ENCODE measurements at places on chromosomes 3 and 15.

GRCh38 chr15:41930221-41930866 lies 36.5 kb upstream of the SPTBN5 start:
- DNase-seq, result no peak

DNA sequence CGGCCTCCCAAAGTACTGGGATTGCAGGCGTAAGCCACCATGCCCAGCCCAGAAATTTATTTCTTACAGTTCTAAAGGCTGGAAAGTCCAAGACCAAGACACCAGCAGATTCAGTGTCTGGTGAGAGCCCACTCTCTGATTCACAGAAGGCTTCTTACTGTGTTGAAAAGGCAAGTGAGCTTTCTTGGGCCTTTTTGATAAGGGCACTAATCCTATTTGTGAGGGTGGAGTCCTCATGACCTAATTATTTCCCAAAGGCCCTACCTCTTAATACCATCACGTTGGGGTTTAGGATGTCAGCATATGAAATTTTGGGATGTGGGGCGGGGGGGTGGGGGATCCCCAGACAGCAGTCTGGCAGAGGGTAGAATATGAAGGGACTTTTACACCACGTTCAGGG lies 47.5 kb upstream of the MEX3B start:
- DNase-seq, result no peak

DNA sequence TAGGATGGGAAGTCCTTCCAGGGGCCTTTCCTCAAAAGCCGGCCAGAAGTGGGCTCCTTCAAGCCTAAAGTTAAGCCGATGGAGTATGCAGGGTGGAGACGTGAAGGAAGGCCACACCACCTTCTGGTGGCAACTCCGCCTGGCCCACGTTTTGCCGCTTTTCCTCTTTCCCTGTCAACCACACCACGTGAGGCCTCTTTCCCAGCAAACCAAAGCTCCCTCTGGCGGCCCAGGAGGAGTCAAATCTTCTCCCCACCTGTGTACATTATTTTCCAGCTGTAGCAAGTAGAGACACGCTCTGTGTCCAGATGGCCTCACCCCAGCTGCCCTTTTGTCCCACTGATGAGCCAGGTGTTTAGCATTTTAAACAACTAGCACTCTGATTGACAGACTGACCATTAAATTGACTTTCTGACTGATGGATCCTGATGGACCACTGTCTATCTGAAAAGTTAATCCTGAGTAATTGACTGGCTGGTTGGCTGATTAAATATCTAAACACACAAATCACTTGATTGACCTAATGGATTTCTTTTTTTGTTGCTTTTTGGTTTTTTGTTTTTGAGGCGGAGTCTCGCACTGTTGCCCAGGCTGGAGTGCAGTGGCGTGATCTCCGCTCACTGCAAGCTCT lies 59.6 kb upstream of the ZBTB38 start:
- no peak for DNase-seq

- DNase-seq, result no peak
Measured at GRCh38 chr3:83003917-83004316, 1242.5 kb upstream of the GBE1 start.

- no peak for DNase-seq
Measured at GRCh38 chr3:186044427-186044826, 64.5 kb downstream of the ETV5 start.

DNA sequence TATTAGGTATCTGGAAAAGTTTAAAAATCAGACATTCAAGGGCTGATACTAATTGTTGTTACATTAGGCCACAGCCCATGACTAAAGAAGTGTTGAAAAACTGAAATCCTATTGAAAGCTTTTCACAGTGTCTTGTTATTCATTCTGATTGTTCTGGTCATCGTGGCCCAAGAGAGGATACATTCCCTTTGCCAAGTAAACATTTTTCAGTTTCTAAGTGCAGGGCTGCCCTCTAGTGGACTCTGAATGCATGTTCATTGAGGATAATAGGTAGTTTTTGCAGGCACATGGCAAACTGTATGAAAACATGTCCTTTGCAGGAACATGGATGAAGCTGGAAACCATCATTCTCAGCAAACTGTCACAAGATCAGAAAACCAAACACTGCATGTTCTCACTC lies 181.1 kb downstream of the MYRIP start:
- DNase-seq, result peak; percentile 7

DNA sequence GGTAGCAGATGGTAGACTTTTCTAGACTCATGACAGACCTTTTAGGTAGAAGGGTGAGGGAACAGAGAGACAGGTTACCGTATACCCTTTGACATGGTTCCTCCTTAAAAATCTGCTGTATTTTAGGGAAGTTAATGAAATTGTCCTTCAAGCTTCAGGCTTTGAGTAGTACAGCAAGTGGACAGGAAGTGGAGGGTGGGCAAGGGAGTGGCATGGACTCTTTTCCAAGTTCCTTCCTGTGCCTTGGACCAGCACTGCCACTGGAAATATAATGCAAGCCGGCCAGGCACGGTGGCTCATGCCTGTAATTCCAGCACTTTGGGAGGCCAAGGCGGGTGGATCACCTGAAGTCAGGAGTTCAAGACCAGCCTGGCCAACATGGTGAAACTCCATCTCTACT lies 156.1 kb upstream of the LRRFIP2 start:
- no peak for DNase-seq

- no peak for DNase-seq
Measured at GRCh38 chr3:5731100-5731499, 543.6 kb downstream of the EDEM1 start.

DNA sequence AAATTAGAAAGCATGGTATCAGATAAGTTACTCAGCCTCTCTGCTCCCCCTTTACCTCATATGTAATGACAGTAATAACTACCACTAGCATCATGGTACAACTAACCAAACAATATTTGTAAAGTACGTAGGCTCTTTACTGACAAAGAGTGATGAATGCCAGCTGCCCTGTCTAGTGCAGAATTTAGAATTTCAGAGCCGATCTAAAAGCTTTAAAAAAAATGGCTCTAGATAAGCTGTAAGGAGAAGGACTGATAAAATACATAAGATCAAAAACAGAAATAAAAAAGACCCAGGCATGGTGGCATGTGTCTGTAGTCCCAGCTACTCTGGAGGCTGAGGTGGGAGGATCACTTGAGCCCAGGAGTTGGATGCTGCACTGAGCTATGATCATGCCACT lies 424.1 kb downstream of the MAGI1 start:
- DNase-seq, result no peak

DNA sequence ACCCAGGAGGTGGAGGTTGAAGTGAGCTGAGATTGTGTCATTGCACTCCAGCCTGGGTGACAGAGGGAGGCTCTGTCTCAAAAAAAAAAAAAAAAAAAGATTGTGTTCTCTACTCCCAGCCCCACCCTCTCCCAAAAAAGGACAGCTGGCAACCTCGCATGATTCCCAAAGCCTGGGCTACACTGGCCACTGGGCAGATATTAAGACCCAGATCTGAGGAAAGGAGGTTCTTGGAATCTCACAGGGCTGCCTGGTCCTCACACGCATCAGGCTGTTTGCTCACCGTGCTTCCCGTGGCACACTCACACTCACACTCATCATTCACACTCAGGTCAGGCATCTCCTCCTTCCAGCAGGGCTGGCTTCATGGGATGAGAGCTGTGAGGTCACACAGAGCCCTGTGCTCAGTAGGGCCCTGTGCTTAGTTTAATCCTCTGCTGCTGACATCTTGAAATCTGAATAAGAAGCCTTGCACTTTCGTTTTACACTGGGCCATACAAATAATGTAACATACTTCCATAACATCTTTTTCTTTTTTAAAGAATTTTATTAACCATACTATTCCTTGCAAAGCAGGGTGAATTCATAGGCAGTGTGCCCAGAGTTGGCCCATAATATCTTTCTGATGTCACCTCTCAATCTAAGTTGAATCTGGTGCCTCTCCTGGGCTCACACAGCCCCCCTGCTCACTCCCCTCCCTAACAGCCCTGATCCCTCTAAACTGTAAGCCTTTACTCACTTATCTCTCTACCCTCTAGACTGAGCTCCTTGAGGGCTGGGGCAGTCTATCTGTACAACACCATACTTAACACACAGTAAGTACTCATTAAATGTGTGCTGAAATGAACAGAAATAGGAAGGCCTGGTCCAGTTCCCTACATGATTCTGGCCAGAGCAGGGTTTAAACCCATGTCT lies 50.2 kb upstream of the C15orf39 start:
- no peak for DNase-seq

- no peak for DNase-seq
Measured at GRCh38 chr15:58014470-58014869, 51.0 kb downstream of the ALDH1A2 start.

DNA sequence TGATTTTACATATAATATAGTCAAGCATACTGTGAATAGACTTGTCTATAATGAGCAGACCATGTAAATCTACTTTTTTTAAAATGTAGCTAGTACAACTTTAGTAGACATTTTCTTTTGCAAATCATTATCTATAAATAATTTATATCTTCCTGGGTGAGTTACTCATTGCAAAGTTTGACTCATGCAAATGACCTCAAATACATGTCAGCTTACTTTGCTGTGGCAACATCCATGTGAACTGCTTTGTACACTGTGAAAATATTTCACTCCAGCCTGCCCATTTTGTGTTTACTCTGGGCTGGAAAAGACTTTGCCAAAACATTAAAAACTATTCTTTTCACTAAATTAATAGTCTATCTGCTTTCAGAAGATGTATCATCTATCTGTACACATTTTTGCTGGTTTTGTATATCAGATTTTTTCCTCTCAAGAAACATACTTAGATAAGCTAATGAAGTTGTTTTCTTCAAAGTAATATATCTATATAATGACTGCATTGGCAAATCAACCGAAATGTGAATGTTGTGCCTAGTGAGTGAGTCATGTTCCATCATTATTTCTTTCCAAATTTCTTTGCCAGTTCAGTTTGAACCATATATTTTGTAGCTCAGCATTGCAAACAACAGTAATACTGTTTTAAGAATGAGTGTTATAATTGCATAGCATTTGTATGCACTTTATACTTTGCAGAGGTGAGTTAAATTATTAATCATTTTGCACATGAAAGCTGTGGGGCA lies 26.5 kb downstream of the IGSF10 start:
- no peak for DNase-seq

DNA sequence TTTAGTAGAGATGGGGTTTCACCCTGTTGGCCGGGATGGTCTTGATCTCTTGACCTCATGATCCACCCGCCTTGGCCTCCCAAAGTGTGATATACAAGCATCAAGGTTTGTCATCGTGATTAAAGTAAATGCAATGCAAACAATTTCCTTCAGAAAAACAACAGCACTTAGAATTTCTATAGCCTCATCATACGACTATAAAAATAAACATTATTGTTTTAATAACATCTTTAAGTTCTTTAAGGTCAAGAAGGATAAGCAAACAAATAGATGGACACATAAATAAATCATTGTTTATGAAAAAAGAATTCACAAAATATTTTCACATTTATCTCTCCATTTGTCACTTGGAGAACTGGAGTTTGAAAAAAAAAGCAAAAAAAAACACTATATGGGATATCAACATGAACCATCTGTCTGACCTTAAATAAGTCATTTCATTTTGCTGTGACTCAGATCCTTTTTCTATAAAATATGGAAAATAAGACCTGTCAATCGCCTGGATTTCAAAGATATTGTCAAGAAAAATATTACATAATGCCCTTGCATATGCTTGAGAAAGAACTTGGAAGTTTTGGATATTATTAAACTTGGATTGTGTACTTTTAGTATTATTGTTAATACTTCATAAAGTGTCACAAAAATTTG lies 642.0 kb upstream of the KCNMB2 start:
- DNase-seq, result no peak

DNA sequence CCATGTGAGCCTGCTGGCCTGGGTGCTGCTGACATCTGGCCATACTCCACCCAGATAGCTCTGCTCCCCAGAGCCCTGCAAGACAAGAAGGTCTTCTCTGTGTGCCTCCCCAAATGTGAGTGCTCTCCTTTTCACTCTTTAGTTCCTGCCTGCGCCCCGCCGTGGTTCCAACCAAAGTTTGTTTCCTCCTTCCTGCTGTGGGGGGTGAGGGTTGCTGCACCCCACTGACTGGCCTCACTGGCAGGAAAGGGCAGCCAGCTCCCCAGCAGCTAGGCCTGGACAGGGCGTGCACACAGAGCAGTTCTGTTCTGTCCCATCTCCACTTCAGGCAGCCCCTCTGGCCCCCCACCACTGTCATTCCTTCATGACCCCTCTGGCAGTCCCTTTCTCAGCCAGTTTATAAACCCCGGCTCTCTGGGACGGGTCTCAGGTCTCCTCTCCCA lies 5.4 kb upstream of the CCDC174 start:
- DNase-seq, result no peak

DNA sequence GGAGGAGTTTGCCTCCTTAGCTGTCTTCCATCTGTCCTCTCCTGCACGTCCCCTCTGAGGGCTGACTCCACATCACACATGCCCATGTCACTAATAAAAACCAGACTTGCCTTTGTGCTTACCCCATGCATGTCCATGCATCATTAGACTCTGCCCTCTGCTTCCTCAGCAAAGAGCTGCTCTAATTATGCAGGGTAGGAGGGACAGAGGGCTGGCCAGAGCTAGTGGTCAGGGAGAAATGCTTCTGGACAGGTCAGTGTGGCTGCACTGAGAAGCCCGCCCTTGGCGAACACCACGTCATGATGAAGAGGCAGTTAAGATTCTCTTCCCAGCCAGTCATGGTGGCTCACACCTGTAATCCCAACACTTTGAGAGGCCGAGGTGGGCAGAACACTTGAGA lies 8.9 kb downstream of the CA12 start:
- no peak for DNase-seq

- DNase-seq, result no peak
Measured at GRCh38 chr15:44710236-44711095, 657 bp downstream of the PATL2 start.

DNA sequence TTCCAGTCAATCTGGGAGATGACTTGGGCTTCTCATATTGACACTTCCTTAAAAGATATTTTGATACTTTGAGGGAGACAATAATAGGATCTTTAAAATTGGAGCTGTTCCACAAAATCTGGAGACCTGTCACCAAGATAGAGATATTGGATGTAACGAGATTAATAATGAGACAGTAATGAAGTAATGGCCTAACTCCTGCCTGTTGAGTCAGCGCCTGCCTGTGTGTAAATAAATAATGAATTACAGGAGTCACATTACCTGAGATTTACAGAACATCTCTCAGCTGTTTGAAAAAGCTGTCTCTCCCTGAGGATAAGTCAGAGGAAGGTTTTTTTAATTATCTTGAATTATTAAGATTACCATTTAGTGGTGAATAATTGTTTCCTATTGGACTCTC lies 43.8 kb upstream of the MITF start:
- no peak for DNase-seq

DNA sequence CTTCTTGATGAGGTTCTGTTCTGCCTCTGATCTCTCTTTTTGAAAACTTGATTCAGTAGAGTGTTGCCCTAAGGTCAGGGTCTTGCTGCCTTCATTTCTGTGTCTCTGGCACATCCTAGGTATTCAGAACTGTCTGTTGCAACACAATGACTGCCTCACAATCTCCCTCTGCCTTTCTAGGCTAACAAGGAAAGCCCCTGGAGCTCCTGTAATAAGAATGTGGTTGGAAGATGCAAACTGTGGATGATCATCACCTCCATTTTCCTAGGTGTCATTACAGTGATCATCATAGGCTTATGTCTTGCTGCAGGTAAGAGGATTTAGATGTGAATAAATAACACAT lies 7.0 kb downstream of the C3orf52 start:
- no peak for DNase-seq

- no peak for DNase-seq
Measured at GRCh38 chr3:56622381-56622780, 60.7 kb downstream of the TASOR start.

- no peak for DNase-seq
Measured at GRCh38 chr3:98027085-98027446, 8.0 kb downstream of the GABRR3 start.
